ENCODE measurements at places on chromosomes 11 and 22.

DNA sequence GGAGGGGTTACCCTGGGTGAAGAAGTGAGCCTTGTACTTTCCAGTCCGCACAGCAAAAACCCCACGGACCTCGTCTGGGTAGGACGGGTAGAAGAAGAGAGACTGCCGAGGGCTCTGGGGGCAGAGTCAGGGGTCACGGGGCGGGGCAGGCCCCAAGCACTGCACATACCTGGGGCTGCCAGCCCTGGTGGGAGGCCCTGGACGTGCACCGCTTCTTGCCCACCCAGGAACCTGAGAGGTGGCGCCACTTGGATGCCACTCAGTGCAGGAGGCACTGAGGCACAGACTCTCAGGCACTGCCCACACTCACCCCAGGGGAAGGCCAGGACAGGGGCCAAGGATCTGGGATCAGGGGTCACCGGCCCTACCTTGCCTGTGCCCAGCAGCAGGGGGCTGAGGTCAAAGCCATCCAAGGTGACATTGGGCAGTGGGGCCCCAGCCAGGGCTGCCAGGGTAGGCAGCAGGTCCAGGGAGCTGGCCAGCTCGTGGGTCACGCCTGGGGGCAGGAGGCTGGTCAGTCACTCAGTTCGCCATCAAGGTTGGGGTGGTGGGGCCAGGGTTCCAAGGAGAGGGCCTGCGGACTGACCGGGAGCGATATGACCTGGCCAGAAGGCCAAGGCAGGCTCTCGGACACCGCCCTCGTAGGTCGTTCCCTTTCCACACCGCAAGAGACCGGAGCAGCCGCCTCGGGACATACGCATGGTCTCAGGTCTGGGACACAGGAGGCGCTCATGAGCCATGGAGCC lies 2.2 kb downstream of the ARSA start:
- DNase-seq: no peak

GRCh38 chr22:43539572-43540528 lies 128.0 kb downstream of the MPPED1 start:
- DNase-seq: no peak

GRCh38 chr11:71933141-71933933 lies 4.5 kb downstream of the RNF121 start:
- DNase-seq: no peak

DNA sequence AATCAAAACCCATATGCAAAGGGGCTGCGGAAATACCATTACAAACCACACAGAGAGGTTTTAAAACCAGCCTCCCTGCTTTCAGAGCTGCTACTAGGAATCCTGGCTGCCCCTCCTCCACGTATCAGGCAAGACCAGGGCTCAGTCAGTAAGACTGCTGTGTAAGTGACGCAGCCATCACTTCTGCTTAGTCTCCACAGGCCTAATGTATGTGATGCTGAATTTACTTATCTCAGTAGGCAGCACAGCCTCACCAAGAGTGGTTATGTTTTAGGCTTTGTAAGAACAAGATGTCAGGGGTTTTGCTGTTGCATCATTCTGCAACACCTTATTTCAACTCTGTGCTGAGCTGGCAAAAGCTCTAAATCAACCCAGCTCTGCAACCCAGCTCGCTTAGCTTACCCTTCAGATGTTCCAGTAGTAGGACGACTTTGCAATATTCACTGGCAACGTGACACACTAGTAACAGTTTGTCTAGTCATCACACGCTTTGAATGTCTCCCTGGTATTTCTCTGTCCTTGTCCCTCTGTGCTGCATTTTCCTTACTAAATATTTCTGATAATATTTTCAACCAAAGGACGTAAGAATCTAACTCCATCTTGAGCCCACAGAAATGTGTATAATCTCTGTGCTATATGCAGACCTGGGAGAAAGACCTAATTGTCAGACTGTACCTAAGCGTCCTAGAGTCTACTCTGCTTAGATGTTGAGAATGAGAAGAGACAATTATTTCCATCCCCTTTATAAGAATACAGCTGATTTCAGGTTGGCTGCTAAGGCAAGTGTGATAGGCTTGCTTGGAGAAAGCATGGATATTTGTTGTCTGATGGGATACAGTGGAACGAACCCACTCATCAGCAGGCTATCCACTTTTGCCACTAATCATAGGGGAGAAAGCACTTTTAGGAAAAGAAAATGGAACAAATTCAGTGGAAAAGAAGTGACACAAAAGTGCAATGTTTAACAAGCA lies 72.2 kb downstream of the LARGE2 start:
- no peak for DNase-seq

GRCh38 chr11:70887542-70887827 lies 364.9 kb downstream of the SHANK2 start:
- DNase-seq: no peak

DNA sequence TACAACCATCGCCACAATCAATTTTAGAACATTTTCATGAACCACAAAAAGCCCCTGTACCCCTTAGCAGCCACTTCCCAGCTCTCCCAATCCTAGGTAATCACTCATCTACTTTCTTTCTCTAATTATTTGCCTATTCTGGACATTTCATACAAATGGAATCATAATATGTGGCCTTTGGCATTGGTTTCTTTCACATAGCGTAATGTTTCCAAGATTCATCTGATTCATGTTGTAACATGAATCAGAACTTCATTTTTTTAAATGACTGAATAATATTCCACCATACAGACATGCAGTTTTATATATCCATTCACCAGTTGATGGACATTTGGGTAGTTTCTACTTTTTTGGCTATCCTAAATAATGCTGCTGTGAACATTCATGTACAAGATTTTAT lies 56.2 kb upstream of the RCN1 start:
- no peak for DNase-seq

GRCh38 chr11:111018566-111018965 lies 227.0 kb upstream of the POU2AF2 start:
- DNase-seq: no peak

DNA sequence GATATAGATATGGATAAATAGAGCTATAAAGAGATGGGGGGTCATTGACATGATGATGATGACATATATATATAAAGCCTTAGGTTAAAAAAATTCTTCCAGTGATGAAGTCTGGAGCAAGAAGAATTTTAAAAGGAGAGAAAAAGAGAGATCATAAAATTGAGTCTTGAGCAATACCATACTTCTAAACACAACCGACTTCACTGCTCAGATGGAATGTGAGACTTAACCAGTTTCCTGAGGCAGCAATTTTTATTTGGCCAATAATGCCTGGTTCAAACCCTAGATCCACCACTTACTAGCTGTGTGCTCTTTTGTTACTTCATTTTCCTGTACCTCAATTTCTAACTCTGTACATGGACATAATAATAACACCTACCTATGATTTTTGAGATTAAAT lies 229.5 kb downstream of the TTC28 start:
- DNase-seq: no peak

- no peak for DNase-seq
Observed at GRCh38 chr11:134498326-134499139, 86.5 kb upstream of the B3GAT1 start.

- no peak for DNase-seq
Observed at GRCh38 chr22:19037282-19038163, 84.7 kb downstream of the DGCR2 start.

- no peak for DNase-seq
Observed at GRCh38 chr11:83306200-83307080, 20.3 kb upstream of the CCDC90B start.

GRCh38 chr11:68315171-68315920 lies 3.0 kb downstream of the LRP5 start:
- no peak for DNase-seq

GRCh38 chr11:97502201-97502600 lies 1112.4 kb downstream of the JRKL start:
- no peak for DNase-seq

DNA sequence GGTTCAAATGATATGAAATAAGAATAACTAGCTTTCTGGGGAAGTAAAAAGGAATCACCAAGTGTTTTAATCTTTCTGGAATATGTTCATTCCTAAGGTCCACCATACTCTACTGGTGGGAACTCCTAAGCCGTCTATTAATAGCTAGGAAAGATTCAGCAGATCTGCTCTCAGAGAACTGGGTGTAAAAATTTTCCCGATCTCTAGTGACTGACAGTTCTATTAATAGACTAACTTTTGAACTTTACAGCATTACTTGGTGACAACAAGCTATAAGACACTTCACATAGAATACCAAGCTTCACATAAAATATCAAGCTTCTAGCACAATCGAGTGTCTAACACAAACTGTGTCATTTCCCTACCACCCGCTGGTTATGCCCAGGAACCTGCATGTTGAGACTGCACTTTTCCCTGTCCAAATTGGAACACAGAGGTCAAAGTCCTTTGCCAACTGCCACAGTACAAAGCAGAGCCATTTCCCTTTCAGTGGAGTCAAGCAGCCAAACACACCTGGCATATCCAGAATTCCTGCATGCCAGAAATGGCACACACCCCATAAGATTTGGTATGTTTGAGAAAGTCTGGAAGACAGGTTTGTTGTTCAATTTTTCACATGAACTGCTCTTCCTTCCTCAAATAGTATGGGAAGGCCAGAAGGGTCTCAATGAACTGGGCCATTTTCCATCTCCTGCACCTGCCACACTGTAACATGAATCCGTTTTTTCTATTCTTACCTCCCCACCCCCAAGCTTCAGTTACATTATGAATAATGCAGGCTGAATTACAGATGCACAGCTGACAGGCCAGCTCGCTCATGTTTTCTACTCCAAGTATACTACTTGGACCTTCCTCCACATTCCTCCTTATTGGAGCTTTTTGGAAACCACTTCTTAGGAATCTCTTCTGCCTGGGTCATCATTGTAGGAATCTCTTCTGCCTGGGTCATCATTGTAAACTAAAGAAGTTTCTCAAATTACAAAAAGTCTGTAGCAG lies 3.7 kb downstream of the OSBP start:
- DNase-seq: no peak

DNA sequence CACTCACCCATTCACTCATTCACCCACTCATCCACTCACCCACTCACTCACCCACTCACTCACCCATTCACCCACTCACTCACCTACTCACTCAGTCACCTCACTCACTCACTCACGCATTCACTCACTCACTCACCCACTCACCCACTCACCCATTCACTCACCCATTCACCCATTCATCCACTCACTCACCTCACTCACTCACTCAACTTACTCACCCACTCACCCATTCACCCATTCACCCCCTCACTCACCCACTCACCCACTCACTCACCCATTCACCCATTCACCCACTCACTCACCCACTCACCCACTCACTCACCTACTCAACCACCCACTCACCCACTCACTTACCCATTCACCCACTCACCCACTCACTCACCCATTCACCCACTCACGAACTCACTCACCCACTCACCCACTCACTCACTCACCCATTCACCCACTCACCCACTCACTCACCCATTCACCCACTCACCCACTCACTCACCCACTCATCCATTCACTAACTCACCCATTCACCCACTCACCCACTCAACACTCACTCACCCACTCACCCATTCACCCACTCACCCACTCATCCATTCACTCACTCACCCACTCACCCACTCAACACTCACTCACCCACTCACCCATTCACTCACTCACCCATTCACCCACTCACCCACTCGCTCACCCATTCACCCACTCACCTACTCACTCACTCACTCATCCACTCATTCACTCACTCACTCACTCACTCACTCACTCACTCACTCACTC lies 13.7 kb downstream of the MUC5AC start:
- no peak for DNase-seq

DNA sequence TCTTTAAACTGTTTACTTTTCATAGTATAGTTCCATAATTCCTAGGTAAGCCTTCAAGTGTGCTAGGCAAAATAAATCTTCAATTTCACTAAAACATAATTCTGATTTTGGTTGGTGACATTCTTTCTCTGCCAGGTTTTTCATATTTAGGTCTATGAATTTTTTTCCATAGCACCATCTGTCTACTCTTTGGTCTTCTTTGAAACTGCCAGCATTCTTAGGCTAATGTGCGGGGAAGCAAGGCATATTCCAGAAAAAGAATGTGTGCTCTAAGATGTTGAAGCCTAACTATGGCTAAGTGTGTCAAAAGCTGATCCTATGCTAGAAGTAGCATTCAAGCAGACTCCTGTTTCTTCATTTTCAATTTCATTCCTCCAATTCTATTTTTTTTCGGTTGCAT lies 213.9 kb upstream of the C11orf87 start:
- DNase-seq: no peak

- no peak for DNase-seq
Observed at GRCh38 chr11:29159552-29160465, 857.0 kb downstream of the KCNA4 start.

GRCh38 chr22:44160421-44160820 lies 20.3 kb upstream of the PARVG start:
- DNase-seq: no peak

DNA sequence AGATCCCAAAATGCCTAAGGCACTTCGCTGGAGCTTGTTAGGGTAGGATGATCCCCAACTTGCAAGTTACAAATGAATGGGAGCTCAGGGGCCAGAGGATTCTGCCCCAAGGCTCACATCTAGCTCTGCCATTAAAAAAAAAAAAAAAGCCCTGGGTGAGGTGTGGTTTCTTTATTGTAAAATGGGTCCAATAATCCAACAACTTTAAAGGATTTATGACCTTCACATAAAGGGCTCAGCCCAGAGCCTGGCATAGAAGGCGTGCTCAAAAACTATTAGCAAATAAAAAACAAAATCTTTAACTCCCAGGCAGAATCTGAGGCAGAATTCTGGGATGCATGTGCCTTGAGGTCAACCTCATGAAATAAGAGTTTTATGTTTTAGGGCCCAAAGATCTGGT lies 42.5 kb downstream of the WT1 start:
- no peak for DNase-seq

GRCh38 chr22:42932857-42933484 lies 75.9 kb upstream of the ARFGAP3 start:
- no peak for DNase-seq

GRCh38 chr11:44866286-44866685 lies 84.4 kb downstream of the TP53I11 start:
- no peak for DNase-seq

GRCh38 chr11:1437500-1437899 lies 47.8 kb downstream of the BRSK2 start:
- no peak for DNase-seq

All from activated CD4-positive, alpha-beta T cell treated with anti-CD3 and anti-CD28 coated beads for 1 hour (primary cell).